ENCODE measurements at places on chromosomes 11 and 22.
A peak's percentile ranks its signal among the peaks of the same experiment; 100 is the strongest.

DNA sequence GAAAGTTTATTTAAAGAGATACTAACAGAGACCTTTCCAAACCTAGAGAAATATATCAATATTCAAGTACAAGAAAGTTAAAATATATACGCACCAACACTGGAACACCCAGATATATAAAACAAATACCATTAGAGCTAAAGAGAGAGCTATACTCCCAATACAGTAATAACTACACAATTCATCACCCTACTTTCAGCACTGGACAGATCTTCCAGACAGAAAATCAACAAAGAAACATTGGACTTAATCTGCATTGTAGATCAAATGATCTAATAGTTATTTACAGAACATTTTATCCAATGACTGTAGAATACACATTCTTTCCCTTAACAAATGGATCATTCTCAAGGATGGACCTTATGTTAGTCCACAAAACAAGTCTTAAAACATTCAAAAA is 311.9 kb downstream of the METTL15 start:
- no peak for DNase-seq

DNA sequence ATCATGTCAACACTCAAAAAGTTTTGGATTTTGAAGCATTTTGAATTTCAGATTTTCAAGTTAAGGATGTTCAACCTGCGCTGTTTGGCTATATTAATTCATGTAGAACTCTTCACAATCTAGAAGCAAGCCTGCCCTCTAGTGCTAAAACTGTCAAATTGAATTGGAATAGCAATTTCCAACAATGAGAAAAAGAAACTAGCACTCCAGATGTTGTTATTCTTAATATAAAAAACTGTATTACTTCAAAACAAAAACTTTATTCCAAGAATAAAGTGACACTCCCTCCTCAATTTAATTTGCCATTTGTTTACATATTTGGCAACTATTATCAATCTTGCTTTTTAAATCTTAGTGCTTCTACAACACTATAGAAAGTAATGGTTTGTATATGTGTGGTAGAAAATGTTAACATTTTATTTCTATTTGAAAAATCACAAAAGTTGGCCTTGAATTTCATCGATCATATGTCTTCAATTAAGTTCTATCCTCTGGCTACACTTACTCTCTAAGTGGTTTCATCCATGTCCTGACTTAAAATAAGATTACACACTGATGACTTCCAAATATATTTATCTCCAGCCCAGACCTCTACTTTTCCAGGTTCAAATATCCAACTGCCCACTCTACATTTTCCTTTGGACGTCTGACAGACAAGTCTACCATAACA is 36.6 kb downstream of the DCUN1D5 start:
- no peak for DNase-seq

- no peak for DNase-seq
Observed at GRCh38 chr11:111795334-111795985, 29.3 kb upstream of the PPP2R1B start.

- no peak for DNase-seq
Observed at GRCh38 chr11:33933602-33934001, 41.7 kb upstream of the LMO2 start.

- no peak for DNase-seq
Observed at GRCh38 chr11:8223513-8223900, 40.2 kb downstream of the LMO1 start.

DNA sequence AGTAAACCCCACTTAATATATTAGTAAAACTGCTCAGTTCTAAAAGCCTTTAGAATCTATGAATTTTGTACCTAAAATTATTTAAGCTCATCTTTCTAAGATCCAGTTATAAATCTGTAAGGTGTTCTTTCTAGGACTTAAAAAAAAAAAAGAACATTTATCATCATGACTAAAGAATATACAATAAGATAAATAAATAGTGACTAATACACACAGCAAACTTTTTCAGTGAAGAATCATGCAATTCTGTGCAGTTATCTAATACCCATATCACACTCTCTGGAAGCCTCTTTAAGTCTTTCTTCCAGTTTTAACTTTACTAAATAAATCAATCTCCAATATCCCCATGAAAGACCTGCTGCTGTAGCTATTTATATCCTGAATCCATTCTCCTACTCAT is 59.8 kb downstream of the CEP57 start:
- no peak for DNase-seq

DNA sequence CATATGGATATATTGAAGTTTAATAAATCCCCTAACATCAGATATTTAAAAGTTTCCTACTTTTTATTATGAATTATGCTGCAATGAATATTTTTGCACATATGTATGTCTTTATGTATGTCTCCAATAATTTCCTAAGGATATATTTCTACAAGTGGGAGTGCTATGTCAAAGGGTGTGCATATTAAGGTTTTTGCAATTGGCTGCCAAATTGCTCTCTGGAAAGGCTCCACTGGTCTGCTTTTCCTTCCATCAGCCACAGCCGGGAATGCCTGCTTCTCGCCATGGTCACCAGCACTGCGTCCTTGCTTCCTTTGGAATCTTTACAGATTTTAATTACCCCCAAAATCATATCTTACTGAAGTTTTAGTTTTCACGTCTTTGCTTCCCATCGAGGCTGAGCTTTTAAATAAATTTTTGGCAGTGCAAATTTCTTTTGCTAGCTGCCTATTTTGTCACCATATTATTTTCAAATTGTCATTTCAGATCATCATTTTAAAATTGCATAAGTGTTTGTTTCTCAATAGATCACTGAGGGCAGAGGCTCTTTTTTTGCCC is 221.7 kb downstream of the SNX19 start:
- DNase-seq = no peak

- no peak for DNase-seq
Observed at GRCh38 chr11:1652026-1652425, 22.5 kb downstream of the KRTAP5-5 start.

DNA sequence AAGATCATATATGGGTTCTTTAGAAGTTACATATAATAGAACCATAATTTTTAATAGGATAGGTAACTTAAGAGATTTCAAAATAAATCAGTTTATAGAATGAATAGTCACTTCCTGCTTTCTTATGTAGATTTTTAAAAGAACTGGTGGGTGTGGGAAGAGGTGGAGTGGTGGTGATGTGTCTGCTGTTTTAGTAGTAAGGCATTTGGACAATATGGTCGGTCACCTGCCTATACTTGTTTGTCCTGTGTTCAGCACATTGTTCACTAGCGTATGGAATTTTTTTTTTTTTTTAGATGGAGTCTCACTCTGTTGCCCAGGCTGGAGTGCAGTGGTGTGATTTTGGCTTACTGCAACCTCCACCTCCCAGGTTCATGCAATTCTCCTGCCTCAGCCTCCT is 39.3 kb downstream of the CCDC81 start:
- no peak for DNase-seq

GRCh38 chr11:79417069-79417920 is 23.5 kb downstream of the TENM4 start:
- no peak for DNase-seq

GRCh38 chr11:47278058-47278457 is 8.1 kb downstream of the MADD start:
- no peak for DNase-seq

DNA sequence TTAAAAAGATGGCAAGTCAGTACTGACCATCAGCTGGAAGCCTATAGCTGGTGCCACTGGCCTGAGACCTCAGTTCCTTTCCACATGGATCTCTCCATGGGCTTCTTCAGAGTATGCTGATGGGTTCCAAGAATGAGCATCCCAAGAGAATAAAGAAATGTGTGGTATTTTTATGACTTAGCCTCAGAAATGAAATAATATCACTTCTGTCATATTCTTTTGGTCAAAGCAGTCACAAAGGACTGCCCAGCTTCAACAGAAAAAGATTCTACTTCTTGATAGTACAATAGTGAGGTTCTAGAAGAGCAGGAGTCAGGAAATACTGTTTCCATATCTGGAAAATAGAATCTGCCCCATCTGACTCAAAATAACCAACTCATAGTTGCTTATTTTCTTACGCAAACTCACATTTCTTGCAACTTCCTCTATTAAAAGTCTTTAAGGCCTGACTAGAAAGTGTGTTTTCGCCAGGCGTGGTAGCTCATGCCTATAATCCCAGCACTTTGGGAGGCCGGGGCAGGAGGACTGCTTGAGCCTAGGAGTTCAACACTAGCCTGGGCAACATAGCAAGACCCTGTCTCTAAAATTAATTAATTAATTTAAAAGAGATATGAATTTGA is 116.9 kb downstream of the SIK3 start:
- no peak for DNase-seq

DNA sequence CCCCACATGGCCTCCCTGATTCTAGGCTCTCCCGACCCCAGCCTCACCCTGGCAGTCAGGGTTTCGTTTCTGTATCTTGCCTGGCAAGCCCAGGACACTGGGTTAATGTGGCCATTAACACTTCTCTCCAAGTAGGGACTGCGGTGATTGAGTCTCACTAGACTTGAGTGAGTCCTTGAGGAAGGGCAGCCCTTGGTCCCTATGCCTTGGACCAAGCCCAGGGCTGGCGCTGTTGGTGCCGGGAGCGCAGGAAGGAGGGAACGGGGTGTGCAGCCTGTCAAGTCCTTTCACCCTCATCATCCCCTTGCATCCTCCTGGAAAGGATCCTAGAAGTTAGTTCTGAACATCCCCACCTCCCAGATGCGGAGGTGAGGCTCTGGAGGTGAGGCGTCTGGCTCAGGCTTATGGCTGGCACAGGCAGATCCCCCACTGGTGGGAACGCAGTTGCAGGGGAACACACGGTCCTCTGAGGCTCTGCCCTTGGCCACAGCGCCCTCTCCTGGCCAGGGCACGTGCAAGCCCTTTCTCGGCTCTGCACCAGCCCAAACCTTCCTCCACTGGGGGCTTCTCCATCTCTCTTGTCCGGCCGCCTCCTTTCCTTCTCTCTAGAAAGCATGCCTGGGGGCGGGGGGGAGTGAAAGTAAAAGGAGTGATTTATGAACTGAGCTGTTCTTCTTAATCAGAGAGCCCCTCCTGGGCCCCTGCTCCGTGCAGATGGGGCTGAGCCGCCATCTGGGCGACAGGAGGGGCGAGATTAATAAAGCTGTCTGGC is 56.7 kb downstream of the TP53I11 start:
- DNase-seq = no peak

DNA sequence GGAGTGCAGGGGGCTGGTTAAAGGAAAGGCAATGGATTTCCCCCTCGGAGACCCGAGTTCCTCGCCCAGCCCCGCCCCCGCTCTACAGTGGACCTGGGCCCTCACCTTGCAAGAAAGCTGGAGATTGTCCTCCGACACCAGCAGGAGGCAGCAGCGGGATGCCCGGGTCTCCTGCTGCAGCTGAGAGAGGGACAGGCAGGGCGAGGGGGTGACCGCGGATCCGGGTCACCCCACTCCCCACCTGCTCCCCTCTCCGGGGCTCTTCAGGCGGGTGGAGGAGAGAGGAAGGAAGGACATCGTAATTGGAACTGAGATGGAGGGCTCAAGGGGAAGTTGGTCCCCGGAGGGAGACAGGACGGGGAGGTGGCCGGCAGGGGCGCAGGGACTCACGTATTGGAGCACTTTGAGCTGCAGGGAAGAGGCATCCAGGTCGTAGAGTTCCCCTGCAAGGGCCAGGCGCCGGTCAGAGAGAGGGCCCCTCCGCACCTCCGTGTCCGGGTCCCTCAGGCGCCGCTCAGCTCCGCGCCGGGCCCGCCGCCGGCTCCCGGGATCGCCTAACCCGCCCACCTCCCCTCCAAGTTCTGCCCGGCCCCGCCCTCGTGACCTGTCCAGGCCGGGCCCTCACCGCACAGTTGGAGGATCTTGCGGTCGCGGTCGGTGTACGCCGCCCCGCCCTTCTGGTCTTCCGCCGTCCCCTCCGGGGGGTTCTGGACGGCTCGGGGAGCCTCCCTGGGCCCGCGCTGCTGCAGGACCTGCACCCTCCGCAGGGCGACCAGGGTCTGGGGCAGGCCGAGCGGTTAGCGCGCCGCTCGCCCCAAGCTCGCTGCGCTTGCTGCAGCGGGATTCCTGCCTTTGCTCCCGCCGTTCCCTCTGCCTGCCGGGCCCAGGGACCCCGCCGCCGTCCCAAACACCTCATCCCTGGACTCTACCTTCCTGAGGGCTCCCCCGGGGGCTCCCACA is 84.1 kb downstream of the PDE2A start:
- DNase-seq = peak; percentile 54

- DNase-seq = no peak
Observed at GRCh38 chr11:46836431-46836830, 9.6 kb downstream of the CKAP5 start.

- DNase-seq = no peak
Observed at GRCh38 chr11:7578276-7578955, 64.6 kb downstream of the PPFIBP2 start.

DNA sequence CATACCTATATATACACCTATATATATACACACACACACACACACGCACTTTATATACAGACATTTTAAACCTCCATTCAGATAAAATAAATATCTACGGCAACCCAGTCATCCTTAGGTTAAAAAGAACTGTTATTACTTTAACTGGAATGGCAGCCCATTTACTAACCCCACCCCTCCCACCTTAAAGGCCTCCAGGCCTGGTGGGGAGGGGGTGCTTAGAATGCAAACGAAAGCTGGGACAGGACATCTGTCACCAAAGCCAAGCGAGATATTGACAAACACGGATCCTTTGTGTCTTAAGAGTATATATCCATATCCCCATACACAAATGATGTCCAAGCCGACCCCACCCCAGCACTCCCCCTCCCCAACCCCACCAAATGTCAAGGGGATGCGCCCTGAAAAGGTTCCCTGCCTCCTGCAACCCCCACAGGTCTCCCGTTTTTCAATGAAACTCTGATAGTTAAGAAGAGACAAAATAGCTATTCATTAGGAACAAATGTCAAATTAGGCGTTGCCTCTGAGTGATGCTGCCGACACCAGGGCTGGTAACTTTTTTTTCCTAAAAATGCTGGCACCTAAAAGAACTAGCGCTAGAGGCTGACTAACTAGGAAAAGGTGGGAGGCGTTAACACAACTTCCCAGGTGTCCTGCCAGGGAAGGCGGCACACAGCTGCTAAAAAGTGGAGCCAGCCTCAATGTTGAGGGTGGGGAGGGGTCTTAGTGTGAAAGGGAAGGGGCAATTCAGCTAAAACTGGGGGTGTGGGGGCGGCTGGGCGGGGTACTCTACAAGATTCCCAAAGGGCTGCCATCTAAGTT is 5.6 kb downstream of the MN1 start:
- DNase-seq = no peak

- no peak for DNase-seq
Observed at GRCh38 chr22:48556222-48556621, 1271.5 kb downstream of the BRD1 start.

DNA sequence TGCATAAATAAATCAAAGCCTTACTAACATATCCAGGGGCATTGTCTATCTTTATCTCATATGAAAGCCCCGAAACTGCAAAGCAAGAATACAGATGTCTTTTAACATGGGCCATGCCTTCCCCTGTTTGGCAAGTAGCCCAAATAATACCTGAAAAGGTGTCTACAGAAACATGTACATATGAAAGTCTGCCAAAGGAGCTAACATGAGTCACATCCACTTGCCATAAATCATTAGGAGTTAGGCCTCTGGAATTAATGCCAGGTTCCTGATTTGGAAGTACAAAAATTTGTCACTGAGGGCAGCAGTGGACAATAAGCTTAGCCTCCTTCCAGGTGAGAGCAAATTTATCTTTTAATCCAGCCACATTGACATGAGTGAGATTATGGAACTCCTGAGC is 85.5 kb upstream of the PGR start:
- DNase-seq = no peak

Measured in CD4-positive, alpha-beta T cell treated with Interleukin-15 for 1 hour (primary cell).